ENCODE measurements at places on chromosomes 6 and 20.

- DNase-seq: no peak
Observed at GRCh38 chr6:9405369-9405768, 970.0 kb upstream of the SLC35B3 start.

- no peak for DNase-seq
Observed at GRCh38 chr20:37366743-37367142, 20.8 kb downstream of the SRC start.

GRCh38 chr6:44117397-44118128, 9.7 kb downstream of the MRPL14 start:
- no peak for DNase-seq

DNA sequence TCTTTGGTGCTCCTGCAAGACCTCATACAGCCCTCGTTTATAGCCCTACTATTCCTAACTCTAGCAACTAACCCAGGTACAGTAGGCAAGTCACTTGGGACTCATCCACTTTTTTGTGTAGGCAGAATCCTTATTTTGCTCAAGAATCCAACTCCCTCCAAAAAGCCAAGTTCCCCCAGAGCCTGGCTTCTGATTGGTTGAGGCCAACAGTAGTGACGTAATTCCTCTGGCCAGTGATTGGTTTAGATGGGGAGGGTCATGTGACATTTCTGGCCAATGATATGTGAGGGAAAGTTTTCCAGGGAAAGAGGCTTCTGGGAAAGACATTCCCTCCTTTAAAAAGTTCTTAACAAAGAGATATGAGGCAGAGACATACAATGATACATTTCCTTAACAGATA, 32.1 kb downstream of the KIAA1755 start:
- DNase-seq: no peak

DNA sequence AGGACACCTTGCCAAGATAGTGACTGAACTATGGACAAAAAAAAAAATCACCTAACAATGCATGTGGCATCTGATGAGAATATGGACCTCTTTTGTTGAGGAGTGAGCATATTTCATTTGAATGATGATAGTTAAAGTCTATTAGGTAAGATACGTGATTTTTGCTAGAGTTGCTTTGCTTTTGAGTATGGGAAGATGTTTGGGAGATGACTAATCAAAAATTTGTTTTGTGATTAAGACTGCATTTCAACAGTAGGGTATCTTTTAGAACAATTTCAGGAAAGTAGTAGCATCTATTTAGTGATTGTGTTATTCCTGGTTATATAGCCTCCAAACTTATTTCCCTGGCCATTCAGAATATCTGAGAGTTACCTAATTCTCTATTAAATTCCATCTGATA, 878.6 kb upstream of the CITED2 start:
- no peak for DNase-seq

- no peak for DNase-seq
Observed at GRCh38 chr6:1916334-1917070, 306.8 kb downstream of the FOXC1 start.

- no peak for DNase-seq
Observed at GRCh38 chr6:100899202-100899601, 18.1 kb upstream of the ASCC3 start.

DNA sequence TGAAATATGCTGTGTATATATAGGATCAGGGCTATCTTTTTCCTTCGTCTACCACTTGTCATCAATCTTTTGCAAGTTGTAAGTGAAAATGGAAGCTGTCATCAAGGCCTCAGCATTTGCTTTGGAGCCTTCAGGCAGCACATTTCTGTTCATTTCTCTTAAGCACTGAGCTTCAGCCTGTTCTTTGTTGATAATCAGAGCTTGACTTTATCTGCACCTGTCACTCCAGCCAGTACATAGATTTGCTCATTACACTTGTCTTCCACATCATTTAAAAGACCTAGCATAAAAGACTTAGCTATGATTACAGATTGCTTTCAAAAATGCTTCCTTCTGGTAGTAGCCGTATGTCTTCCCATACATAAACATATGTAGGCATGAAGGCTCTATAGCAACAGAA, 189.8 kb upstream of the GRIK2 start:
- DNase-seq: no peak

DNA sequence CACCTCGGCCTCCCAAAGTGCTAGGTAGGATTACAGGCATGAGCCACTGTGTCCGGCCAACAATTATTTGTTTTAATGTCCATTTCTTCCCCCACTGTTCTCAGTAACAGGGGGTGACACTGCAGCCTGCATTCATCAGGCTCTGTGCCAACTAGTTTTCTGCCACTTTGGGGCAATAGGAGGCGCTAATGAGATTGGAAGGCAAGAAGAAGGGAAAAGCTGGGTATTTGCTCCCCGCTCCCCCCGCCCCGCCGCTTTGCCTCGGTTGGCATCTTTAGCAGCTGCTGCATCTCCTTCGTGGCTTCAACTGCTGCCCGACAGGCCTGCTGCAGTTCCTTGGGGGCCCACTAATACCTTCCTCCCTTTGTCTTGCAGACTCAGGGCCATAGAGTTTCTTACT, 35.0 kb upstream of the MDGA1 start:
- no peak for DNase-seq

- no peak for DNase-seq
Observed at GRCh38 chr6:158831571-158831970, 12.4 kb upstream of the EZR start.

DNA sequence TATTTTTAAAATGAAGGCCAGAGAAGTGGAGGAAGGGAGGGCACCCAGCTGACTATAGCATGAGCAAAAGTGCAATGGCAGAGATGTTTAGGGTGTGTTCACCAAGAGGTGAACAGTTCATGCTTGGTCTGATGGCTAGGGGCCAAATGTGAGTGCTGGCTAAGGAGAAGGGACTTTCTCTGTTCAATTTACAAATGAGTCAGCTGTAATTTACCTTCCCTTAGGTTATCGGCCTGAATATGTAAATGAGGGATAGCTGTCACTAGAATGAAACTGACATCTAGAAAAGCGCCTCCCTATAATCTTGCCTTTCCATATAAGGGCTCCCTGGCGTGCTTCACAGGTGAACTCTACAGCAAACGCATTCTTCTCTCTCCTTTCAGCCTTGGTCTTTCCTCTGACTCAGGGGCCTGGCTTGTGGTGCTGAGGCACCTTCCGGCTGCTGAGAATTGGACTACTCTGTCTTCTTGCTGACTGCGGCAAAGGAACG, 114.7 kb upstream of the BACH2 start:
- DNase-seq: peak; percentile 88

DNA sequence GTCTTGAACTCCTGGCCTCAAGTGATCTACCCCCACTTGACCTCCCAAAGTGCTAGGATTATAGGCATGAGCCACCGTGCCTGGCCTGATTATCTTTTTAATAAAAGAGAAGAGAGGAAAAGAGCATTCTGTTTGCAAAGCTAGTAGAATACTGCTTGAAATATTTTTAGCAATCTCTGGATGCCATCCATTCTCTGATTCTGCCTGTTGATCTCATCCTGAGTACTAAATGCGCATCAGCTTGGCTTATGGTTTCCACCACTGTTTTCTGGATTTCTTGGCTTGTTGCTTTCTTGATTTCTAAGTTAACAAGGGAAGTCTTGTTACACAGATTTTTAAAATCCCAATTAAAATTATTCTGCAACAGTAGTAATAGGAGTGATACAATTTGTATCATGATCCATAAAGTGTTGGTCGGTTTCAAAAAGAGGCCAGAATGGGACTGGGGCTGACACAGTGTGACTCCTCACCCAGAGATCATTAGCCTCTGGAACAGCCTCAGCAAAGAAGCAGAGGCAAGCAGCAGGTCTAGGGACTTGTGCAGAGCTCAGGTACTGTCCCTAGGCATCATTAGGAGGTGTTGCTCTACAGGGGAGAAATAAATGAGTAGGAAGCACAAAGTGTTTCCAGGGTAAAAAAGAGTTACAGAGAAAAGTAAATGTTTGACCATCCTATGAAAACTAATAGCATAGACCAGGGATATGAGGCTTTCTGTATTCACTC, 17.8 kb upstream of the SLC16A10 start:
- DNase-seq: no peak

- peak; percentile 63 for DNase-seq
Observed at GRCh38 chr6:131909408-131910218, 41.6 kb downstream of the CCN2 start.

- no peak for DNase-seq
Observed at GRCh38 chr20:55086421-55086820, 611.0 kb downstream of the DOK5 start.

- DNase-seq: no peak
Observed at GRCh38 chr20:25297141-25297905, 49.4 kb downstream of the PYGB start.

DNA sequence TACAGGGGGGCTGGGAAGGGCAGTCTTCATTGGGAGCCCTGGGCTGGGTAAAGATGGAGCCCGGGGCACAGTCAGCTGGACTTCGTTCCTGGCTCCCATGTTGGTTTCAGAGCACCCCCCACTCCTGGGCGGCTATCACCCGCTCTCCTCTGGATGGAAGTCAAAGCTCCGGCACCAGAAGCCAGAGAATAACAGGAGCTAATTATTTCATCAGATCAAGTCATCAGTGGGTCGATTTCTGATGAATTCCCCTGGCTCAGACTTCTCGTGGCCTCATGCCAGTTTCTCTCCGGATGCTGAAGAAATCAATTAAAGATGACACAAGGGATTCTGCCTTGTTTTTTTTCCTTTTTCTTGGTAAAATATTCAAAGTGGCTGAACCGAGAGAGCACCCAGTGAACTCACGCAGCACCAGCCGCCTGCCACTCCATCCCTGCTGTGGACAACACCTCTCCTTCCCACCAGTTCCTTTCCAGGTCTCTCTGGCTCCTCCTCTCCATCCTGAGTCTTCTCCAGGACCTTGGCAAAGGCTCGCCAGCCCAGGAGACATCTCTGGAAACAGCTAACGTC, 22.5 kb downstream of the SULF2 start:
- DNase-seq: no peak

DNA sequence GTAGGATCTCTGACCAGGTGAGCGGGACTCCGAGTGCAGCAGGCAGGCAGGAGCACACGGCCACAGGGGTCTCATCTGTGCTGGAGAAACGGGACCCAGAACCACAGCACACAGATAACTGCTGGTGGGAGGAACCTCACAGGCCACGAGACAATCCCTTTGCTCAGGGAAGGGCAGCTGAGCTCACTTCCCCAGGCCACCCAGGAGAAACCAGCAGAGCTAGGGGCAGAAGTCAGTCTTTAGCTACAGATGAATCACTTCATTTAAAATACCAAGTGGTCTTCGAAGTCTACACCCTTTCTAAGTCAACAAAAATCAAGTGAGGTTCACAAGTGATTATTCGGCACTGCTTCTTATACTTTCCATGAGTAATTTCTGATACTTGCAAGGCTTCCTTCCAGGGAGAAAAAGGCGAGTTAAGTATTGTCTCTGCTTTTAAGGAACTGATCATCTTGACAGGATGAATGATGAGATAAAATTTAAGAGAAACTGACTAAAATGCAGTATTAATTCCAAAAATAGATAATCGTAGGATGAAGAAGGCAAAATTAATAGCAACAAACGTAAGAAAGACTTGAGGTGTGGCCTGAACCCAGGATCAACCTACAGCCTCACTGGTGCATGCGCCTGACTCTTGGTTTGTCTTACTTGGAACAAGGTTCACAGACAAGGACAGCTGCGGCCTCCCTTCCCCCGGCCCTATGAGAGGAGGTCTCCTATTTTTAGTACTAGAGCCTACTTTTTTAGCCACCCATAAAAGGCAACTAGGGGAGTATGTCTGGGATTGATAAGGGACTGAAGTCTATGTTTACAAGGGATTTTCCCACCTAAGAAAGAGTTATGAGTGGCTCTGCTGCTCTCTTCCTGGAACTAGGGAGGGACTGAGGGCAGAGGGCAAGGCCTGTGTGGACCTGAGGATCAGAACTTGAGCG, 233.6 kb downstream of the TTLL2 start:
- DNase-seq: no peak

DNA sequence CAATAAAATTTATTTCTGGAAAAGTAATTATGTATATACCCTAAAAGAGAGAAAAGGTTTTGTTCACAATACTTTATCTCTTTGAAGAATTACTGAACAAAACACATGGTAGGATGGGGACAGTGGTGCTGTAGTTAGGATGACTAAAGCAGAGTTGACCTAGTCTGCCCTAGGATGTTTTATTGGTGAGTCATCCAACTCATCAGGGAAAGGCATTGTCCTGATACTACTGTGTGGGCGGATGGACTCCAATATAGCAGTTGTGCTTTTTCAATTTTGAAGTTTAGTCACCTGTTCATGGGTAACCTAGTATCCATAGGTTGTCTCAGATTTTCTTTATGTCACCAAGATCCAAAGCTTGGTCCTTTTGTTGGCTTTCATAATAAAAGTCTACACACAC, 53.3 kb upstream of the EYS start:
- no peak for DNase-seq

DNA sequence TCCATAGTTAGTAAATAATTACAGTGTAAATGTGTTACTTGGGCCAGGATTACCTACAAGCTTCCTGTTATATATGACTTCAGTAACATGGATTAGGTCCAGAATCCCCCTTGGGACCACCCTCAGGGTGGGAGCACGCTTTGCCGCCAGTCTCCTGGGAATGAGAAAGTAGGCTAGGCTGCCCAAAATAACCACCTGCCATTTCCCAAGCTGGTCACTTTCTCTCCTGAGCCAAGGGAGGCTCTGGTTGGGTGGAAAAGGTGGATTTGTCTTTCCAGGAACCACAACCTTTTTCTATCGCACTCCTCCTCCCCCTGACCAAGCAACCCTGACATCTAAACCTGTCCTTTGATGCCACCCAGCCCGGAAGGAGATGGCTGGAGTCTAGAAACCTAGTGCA, 9.6 kb upstream of the RIMS4 start:
- DNase-seq: no peak

- no peak for DNase-seq
Observed at GRCh38 chr6:163392533-163392932, 22.0 kb upstream of the QKI start.

GRCh38 chr6:166767230-166767629, 140.2 kb upstream of the RPS6KA2 start:
- no peak for DNase-seq

DNA sequence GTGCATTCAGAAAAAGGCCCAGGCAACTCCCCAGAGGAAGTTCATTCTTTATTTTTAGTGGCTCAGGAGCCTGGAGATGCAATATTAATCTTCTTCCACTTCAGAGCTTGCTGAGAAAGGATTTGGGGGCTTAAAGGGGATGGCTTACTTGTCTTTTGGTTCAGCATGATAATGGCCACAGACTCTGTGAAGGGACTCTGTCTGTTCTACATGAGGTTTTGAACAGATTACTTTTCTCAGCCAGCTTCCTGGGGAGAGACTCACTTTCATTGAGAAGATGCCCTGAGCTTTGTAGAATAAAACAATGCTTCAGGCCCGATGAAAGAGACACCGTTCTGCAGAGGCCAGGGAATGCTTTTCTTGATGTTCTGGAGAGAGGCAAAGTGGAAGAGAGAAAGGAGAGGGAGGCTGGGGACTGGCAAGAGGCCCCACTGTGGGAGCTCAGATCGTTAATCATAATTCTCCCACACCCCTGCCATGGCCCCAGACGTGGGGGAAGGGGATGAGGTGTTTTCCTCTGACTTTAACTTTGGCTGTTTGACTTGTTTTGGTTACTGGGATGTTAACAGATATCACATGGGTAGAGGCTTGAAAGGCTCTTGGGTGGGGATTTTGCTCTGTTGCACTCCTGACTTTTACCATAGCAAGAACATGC, 19.1 kb downstream of the SCP2D1 start:
- DNase-seq: no peak

- peak; percentile 24 for DNase-seq
Observed at GRCh38 chr20:59120491-59120890, 43.1 kb upstream of the ZNF831 start.
